ENCODE measurements at places on chromosomes 7 and 10.

DNA sequence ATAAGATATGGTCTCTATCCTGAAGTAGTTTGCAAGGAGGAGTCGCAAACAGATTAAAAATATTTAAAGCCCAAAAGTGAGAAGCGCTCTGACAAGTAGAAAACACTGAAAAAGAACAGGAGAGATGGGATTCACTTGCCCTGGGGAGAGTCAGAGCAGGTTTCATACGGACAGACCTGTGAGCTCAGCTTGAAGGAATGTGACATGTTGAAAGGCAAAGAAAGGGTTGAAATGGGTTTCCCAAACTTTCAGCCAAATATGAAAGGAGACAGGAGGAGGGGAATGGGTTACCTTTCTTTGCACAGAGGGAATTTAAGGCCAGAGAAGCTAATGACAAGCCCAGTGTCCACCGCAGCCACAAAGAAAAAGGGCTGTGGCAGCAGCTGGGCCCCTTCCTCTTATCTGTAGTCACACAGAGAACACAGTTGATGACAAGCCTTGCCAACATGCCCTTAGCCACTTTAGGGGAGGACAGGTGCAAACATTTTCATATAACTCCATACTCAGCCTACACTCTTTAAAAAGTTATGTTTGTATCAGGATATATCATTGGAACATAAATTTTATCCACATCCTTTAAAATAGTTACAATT, 14.9 kb downstream of the HOXA1 start:
- no peak for DNase-seq

- no peak for DNase-seq
Observed at GRCh38 chr7:74453322-74454011, at the start of gene GTF2IRD1. GTF2IRD1 (plus strand) TSS chr7:74453906; CDS start chr7:74508081, 54,175 bp downstream.

GRCh38 chr7:135801877-135802276, 53.3 kb upstream of the FAM180A start:
- DNase-seq = no peak

- DNase-seq = no peak
Observed at GRCh38 chr10:2047679-2048078, 310.4 kb upstream of the ADARB2 start.

DNA sequence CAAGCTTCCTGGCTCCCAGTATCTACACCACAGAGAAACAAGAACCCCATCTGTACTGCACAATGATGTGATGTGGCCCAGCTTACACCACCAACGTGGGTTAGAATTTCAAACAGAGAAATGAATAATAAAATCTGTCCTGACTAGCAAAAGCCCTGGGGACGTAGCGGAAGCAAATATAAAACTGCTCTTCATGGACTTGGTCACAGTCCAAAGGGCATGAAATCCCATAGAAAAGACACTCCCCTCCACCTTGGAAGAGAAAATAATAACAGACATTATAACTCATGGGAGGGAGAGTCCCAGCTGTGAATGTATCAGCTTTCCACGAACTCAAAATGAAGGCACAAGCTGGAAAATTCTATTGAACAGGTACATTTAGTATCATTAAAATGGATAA, 205.3 kb upstream of the GALNT17 start:
- DNase-seq = no peak

DNA sequence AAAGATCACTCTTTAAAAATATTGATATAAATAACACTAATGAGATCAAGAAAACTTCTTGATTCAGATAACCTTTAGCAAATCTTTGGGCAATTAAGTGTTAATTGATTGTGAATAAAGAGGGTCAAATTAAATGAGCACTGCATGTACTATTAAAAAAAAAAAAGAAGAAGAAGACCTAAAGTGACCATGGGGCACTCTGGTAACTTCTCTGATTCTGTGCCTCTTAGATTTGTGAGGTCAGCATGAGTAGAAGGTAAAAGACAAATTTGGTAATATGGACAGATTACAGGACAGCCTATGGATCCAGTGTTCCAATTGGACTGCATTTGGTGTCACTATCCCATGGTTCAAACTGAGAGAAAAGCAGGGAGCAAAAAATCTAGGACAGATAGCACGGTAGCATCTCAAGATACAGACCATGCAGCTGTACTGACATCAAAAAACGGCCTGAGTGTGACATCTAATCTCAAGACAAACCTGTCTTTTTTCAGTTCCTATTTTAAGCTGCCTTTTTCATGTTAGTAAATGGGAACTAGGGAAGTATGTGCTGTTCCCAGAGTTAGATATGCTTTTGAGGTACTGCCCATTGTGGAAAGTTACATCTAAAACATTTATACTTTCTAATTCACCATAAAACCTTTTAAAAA, 128.0 kb downstream of the KCND2 start:
- DNase-seq = no peak

DNA sequence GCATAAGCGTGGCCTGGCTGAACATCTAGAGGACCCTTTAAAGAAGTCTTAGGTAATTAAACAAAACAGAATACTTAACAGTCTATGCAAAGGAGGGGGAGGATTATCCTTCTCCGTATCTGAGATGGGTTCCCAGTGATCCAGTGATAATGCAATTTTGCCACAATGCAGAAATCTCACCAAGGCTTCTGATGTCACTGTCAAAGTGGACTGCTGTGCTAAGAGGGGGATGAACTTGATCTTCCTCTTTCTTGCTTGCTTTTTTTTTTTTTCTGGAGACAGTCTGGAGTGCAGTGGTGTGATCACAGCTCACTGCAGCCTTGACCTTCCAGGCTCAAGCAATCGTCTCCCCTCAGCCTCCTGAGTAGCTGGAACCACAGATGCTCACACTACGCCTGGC, 30.8 kb downstream of the GATA3 start:
- no peak for DNase-seq

DNA sequence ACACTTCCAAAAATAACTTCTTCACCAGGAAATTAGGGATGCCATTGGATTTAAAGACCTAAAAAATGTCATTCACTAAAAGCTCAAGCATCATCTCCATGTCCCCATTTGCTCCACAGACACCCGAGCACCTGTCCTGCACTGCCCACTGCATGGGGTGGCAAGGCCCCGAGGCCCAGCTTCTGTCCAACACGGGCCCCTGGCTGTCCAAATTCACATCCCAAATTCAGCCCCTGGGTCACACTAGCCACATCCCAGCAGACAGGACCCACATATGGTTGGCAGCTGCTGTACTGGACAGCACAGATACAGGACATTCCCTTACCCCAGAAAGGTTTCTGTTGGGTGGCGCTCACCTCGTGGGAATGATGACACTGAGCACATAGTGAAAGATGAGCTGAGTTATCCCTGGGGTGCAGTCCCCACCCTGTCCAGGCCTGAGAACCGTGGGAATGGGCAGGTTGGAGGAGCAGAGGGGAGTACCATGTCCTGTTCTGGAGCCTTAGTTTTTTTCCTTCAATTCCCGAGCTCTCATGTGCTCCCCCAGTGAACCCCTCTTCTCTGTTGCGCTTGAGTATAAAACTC, 55.3 kb downstream of the CSGALNACT2 start:
- DNase-seq = peak; percentile 19

- no peak for DNase-seq
Observed at GRCh38 chr10:57992321-57993077, 275.2 kb downstream of the IPMK start.

DNA sequence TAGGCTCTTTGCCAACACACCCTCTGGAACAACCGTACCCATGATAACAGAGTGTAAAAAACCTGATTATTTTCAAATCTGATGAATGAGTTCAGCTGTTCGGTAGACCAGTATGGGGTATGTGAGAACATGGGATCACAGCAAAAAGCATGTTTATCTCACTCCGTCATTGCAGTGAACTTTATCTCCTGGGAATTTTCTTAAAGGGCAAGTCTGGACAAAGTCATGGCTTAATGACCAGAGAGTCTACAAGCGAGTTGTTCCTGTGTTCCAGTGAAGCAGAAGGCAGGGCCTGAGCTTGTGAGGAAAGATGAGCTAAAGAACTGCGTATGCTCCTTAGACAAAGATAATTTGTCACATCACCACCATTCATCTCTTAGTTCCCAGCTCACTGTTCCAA, 219.7 kb downstream of the TRIL start:
- DNase-seq = no peak

DNA sequence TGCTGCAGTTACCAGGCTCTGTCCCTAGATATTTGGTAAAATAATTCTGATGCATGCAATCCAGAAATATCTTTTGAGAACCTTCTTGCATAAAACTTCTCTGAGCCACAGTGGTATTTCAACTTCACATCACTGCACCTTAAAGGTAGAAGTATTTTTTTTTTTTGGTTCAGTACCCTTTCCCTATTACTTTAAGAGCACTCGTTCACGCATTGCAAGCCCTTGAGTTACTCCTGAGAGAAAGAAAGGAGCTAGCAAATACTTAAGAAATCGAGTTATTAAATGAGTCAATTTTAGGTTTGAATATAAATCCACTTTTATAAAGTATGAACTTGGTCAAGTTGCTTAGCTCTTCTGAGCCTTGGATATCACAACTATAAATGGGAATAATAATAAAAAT, 607.1 kb upstream of the LRRTM3 start:
- DNase-seq = no peak

GRCh38 chr10:18429335-18429734, 222.1 kb downstream of the NSUN6 start:
- no peak for DNase-seq

DNA sequence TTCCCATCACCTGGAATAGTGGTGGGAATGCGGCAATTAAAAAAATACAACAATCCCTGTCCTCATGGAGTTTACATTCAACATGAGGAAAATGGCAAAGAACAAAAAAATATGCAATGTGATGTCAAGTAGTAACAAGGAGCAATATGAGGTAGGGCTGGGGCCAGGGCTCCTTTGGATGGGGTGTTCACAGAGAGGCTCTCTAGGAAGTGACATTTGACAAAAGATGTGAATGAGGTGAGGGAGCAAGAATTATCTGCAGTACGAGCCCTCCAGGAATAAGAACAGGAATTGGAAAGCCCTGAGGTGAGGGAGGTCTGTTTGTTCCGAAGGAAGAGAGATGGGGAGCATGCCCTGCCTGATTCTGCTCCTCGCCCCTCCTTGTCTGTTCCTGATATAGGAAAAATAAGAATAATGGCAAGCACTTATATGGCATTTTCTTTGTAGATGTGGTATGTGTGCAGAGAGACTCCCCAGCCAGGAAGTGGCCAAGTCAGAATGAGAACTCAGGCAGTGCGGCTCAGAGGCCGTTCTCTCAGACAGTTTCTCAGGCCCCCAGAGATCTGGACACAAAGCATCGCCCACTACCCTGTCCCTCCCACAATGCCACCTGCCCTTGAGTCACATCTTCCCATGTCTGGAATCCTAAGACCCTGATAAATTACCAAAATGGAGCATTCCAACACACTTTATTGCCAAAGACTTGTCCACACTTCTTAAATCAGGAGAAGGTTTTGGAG, 105.6 kb downstream of the APBB1IP start:
- DNase-seq = no peak

GRCh38 chr7:76048668-76048988, 722 bp downstream of the MDH2 start:
- DNase-seq = no peak

DNA sequence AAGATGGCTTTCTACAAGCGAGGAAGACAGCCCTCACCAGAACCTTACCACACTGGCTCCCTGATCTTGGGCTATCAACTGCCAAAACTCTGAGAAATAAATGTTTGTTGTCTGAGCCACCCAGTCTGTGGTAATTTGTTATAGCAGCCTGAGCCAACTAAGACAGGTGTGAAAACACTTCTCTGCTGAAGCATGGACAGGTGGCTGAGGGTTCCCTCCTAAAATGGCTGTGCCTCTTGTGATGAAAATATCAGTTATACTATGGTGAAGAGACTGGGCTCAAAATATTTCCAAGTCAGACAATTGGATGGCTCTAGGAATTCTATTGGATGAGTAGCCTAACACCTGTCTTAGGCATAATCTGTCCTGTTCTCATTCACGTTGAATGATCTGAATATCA, 78.1 kb downstream of the CDK1 start:
- DNase-seq = no peak

All from RWPE2 (cell line).